GM10248 (cell line): ENCODE measurements at places on chromosomes 2 and 18.

- no peak for DNase-seq
These were observed 45.6 kb upstream of the SLC14A2 start for GRCh38 chr18:45569566-45570275.

DNA sequence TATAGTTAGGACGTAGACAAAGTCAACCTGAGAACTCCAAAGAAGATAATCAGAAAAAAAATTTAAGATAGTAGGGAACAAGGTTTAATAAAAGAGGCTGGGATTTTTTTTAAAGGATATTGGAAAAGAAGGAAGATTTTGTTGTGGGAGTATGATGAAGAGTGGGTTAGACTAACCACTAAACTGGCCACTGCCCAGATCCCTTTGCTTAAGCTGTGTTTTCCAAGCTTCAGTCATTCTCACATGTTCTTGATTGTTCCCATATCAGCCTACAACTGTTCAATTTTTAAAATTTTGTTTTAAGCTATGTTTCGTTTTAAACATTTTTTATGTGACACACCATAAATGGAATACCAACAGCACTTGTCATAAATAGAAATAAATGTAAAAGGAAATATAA, 284.5 kb upstream of the MMADHC start:
- no peak for DNase-seq

DNA sequence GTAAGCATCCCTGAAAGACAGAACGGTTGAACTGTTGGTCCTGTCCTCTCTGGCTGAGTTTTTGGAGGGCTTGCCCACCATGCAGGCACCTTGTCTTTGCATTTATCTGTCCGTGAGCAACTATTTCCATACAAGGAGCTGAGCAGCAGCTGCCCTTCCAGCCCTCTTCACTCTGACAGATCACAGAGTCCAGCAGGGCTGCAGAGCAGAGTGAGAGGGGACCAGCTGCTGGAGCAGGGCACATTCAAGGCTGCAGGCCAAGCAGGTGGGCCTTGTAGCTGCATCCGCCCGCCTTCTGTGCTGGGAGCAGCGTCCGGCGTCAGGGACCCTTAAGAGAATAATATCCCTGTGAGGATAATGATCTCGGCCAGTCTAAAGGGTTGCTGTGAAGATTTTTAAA, 9.5 kb downstream of the SMYD1 start:
- DNase-seq: no peak

- no peak for DNase-seq
These were observed 75.1 kb downstream of the MBD5 start for GRCh38 chr2:148096012-148096411.

GRCh38 chr2:215052404-215052803, 86.0 kb downstream of the ABCA12 start:
- DNase-seq: no peak

DNA sequence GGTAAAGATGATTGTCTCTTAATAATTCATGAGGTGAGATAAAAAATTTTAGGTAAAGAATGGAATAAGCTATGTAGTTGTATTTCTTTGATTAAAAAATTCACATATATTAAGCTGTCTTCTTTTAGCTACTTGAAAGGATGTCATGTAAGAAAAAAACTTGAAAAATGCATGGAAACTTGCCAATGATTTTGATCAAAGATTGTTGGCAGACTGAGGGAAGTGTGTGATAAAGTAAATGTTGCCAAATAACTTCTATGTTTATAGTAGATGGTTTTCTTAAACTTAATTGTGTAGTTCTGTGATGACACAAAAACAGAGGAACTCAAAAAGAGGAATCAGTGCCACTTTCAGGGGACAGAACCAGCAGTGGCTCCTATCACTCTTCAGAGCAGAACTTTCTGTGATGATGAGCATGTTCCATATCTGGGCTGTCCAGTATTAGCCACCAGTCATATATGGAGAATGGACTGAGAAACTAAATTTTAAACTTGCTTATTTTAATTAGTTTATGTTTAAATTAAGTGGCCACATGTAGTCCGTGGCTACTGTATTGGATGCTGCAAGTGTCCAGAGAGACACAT, 51.9 kb upstream of the SLC38A11 start:
- DNase-seq: no peak

- peak; percentile 55 for DNase-seq
These were observed 111.6 kb upstream of the NABP1 start for GRCh38 chr2:191566344-191566743.

DNA sequence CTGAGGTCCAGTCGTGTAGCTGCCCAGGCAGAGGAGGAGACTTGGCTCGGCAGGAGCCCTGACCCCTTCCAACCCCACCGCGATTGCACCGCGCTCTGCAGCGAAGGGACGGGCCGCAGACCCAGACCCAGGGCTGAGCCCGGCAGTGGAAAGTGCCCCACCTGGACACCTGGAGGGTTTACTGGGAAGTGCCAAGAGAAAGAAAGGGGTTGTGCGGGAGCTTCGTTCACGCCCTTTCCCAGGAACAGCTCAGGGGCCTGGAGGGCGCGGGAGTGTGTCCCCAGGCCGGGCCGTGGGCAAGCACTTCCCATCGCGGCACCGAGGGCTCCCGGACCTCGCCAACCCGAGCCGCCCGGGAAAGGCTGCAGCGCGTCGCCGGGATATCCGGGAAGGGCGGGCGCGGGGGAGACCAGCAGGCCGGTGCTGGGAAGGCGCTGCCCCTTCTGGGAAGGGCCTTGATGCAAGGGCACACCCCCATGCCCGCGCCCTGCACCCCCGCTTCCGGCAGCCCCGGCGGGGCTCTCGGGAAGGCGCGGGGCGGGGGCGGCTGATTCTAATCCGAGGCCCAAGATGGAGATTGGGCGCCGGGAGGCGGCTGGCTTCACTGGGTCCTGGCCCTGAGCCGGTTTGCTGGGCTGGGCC, 36.1 kb upstream of the MRPL33 start:
- no peak for DNase-seq

GRCh38 chr2:221590861-221591365, 18.8 kb upstream of the EPHA4 start:
- DNase-seq: no peak

DNA sequence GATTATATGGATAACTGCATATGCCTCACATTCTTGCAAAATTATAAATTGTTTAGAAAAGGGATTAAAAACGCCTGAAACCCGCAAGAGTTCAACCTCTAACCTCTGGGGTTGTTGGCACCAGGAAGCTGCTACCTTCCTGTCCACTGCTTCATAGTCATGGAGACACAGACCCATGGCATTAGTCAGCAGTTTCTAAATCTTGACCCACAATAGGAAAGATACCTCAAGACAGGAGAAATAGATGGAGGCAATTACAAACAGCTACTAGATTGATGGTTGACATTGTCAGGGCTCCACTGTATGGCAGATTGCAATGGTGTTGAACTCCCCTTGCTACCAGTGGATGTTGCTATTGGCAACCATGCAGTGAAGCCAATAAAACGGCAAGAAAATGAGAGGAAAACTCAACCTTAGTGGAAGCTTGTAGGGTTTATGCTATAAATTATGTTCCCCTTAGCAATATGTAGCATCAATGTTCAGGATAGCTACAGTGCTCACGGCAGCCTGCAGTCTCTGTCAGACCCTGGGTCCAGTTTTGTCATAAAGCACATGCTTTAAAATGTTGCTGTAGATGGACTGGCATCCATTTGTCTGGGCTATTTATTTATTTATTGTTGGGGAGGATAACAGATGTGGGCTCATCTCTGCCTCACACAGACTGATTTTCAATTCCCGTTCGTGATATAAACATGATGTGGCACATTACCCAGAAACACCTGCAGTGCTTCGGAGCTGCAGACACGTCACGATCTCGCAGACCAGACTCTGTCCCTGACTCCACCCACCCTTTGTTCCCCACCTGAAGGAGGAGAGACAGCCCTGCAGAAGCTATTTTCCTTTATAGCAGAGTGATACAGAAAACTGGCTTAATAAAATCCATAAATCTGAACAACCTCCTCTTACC, 233.4 kb downstream of the AGPS start:
- DNase-seq: no peak

GRCh38 chr18:32552421-32553030, 81.8 kb upstream of the GAREM1 start:
- peak; percentile 73 for DNase-seq

- no peak for DNase-seq
These were observed 88.3 kb downstream of the SOWAHC start for GRCh38 chr2:109702250-109702985.

DNA sequence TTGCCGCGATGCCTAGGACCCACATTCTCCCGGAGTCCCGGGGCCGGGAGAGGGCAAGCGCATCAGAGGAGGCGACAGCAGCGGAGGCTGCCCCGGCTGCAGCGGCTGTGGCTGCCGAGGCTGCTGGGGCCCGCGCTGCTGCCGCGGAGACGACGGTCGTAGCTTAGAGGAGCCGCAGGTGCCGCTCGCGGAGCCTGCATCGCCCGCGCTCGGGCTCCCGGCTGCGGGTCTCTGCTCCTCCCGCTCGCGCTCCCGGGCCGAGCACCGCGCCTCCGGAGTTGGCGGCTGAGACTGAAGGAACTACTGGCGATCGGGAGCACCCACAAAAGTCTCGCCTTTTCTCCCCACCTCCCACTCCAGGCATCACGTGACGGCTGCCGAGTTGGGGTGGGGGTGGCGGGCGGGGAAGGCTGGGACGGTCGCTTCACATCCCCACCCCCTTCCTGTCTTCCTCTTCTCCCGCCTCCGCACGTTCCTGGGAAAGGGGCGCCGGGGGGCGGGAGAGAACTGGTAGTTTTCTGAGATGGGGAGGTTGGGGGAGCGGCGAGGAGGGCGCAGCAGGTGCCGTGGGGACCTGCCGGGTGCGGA, at the start of gene LYPD1:
Gene LYPD1 (minus strand): TSS at position 298 of the 588 bp plus-strand sequence. CDS start 273 bp downstream, at position 25.
- DNase-seq: no peak

DNA sequence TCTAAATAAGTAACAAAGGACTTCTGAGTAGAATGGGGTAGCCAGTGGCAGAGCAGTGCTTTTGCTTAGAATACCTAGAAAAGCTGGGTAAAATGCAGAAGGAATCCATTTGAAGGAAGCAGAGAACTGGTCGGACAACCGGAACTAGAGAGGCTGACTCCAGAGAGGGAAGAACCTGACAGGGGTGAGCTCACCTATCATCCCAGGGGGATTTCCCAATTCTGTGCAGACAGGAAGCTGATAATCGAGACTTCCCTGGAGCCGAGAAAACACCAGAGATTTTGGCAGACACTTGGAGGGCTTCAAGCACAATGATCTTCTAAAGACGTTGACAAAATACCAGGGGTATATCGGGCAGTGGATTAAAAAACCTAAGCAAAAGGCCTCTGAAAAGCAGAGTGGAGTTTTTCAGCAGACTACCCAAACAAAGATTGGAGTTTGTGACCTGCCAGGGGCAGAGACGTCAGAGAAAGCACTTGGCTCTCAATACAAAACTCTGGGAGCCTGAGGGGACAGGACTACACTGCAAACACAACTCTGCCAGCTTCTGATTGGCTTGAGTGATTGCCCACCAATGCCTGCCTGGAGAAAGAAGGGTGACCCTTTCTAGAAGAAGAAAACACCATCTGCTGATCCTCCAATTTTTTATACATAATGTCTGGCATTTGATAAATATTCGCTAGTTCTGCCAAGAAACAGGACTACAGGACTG, 67.5 kb upstream of the TTN start:
- no peak for DNase-seq

DNA sequence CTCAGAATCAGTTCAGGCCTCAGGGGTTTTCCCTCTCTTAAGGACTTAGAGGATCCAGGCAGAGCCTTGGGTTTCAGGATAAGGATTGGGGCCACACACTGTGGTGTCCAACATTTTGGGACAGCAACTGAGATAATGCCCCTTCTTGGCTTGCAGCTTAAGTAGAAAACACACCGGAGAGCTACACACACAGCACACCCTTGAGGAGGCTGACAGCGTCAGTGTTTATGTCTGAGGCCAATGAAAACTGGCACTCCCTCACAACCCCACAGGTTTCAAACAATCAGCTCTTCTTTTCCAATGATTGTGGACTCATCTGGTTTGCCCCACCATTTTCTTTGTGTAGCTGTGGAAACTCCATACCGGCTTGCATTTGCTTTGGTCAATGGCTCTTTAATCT, 257.7 kb downstream of the CDCA7 start:
- DNase-seq: no peak

GRCh38 chr2:144275340-144275739, 244.6 kb downstream of the ZEB2 start:
- DNase-seq: no peak

- DNase-seq: no peak
These were observed 491.5 kb downstream of the SATB2 start for GRCh38 chr2:198966269-198966668.

DNA sequence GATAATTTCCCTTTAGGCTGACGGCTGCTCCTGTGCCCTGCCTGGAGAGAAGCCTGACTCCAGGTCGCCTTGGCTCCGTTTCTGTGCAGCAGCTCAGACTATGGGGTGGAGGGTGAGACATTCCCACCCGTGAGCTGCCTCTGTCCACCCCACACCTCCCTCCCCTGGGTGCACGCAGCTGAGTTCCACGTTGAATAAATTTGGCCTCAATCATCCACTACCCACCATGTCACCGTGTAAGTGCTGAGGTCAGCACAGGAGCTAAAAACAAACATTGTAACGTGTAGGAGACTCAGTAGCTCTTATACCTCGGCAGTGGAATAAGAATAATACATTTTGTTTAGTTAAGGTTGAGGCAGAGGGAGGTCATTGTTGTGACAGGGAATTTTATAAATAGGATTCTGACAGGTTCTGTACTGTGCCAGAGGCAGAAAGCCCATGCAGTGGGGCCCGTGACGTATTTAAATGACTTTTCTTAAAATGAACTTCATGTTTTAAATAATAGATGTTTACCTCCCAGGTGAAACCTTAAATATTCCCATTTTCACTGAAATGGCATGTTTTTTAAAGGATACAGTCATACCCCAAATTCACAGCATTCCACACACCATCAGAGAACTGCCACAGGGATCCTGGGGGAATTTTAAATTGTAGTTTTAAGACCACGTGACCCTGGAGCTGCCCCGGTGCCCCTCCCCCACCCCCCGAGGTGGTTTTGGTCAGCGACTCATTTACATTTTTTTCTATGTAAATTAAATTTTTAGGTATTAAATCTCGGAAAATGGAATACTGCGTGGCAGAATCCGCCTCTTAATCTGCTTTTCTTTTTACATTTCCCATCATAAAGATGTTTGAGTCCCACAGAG, 50.2 kb downstream of the NFATC1 start:
- DNase-seq: no peak

DNA sequence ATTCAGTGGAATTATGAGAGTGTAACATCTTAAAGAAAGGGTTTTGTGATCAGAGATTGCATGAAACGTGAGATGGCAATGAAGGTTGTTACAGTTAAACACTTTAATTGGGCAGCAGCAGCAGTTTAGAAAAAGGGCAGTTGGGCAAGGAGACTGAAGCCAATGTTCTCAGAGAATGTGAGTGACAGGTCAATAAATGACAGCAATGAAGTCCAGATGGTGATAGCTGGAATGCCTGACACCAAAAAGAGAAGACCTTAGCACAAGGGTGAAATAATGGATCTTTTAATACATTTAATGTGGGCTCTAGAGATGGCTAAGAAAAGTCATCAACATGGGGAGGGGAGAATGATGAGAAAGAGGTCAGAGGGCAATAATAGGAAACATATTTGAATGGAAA, 89.4 kb upstream of the CDH7 start:
- no peak for DNase-seq

GRCh38 chr18:22344908-22345670, 72.6 kb downstream of the CTAGE1 start:
- no peak for DNase-seq

- DNase-seq: no peak
These were observed 61.1 kb downstream of the MEIS1 start for GRCh38 chr2:66495788-66496640.

GRCh38 chr18:52001106-52001505, 338.9 kb upstream of the DCC start:
- no peak for DNase-seq
